GM10248 (cell line): ENCODE measurements at places on chromosomes 3 and 15.
A peak's percentile ranks its signal among the peaks of the same experiment; 100 is the strongest.

GRCh38 chr3:115095236-115095635 lies 51.9 kb downstream of the ZBTB20 start:
- DNase-seq, result no peak

GRCh38 chr3:37052860-37053259 lies 59.5 kb downstream of the MLH1 start:
- DNase-seq, result no peak

GRCh38 chr3:177491296-177492032 lies 294.2 kb upstream of the TBL1XR1 start:
- DNase-seq, result no peak

DNA sequence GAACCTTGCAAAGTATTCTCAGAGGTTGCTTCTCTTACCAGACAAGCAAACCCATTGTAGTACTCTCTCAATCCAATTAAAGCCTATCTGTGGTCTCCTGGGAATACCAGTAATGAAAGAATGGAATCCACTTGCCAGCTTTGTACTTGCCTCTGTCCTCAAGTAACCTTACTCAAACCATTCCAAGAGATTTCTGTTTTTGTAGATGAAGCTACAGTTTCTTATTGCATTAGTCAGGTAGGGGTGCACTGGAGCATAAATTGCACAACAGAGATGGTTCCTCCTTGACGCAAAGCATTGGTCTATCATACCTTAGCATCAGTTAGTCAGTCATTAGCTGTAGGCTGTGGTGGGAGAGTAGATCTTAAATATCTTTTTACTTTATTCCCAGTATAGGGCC lies 52.9 kb downstream of the BTLA start:
- no peak for DNase-seq

GRCh38 chr15:100958326-100959065 lies 39.3 kb downstream of the LRRK1 start:
- DNase-seq, result no peak

GRCh38 chr15:77964193-77964592 lies 113.3 kb downstream of the TBC1D2B start:
- DNase-seq, result no peak

DNA sequence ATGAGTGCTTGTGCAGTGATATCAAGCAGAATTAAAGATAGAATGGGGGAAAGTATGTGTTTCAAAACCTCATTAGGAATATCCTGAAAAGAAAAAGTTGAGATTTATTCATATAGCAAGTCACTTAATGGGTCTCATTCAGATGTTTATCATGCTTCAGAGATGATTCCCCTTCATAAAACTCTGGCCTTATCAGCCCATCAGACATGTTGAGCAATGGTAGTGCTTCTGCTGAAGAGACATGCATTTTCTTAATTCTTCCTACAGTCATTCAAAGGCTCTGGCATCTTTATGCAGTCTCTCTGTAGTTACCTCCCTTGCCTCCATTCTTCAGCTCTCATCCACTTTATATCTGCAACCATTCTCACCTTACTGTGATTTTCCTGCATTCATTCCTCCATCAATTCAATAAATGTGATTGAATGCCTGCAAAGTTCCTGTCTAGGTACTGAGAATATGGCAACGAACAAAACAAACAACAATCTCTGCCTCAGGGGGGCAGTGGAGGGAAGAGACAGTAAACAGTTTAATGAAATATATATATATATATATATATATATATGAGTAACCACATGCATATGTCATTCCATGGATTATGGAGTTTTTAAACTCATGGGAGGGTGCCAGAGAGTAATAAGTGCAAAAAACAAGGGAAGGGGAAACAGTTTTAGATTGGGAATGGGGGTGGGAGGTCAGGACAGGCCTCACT lies 138.5 kb downstream of the NECTIN3 start:
- no peak for DNase-seq

DNA sequence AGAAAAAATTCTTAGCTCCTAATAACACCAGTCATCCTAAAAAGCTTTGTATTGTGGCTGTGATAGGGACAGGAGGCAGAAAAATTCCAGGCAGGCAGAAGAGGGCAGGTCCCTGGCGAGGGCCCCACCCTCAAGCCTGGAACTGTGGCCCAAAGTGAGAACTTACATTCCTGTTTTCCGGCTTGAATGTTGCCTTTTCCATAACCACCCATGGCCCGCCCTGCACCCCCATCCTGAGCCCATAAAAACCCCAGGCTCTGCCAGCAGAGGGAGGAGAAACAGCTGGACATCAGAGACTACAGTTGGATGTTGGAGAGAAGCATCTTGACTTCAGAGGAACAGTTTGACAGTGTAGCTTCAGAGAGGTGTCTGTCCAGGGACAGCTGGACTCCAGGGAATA lies 37.3 kb downstream of the SLCO2A1 start:
- DNase-seq, result no peak

DNA sequence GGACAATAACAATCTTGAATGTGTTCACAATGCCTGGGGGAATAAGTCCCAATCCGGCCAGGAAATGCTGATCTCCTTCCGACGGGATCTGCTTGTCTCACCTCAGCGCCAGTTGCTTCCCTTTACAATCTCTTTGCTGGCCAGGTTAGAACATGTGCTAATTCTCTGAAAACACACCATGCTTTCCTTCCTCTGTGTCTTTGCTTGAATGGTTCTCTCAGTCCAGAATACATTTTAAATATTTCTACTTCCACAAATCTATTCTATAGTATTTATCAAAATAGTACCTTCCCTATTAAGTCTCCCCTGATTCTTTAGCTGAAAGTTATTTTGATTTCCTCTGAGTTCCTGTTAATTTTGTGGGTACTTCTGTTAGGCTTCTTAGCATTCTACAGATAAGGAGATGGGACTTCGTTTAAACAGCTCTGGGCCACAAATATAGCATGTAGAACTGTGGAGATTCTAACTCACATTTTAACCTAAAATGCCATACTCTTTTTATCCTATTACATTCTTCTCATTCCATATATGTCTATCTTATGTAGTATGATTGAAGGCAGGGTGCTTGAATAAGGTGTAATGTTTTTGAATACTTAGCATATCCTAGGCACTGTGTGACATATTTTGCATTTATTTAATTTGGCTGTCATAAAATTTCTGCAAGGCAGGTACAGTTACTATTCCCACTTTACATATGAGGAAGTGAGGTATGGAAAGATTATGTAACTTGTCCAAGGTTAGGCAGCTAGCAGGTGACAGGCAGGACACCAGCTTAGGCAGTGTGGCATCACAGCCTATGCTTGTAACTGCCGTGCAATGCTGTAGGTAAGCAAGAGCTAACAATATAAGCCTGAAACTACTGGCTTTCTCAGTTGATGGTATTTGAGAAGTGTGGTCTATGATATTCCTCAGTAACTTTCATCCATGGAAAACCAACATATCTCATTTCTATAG lies 299.8 kb downstream of the LPP start:
- DNase-seq, result no peak

- DNase-seq, result no peak
These were observed 50.4 kb downstream of the TCF12 start for GRCh38 chr15:56968821-56969220.

DNA sequence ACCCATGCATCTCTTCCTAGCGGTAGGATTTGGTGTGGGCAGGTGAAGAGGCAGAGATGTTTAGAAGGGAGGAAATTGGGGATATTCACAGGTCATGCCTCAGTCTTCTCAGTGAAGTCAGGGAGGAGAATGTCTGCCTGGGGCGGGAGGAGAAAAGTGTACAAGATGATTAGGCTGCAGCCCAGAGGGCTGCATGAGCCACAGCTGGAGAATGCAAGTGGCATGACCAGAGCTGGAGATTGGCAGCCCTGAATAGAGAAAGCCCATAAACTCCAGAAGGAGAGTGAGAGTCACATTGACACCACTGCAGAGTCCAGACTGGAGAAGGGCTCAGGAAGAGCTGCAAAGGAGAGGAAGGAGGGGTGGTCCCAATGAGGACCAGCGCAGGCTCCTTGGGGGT lies 22.6 kb downstream of the PDHB start:
- DNase-seq, result no peak

DNA sequence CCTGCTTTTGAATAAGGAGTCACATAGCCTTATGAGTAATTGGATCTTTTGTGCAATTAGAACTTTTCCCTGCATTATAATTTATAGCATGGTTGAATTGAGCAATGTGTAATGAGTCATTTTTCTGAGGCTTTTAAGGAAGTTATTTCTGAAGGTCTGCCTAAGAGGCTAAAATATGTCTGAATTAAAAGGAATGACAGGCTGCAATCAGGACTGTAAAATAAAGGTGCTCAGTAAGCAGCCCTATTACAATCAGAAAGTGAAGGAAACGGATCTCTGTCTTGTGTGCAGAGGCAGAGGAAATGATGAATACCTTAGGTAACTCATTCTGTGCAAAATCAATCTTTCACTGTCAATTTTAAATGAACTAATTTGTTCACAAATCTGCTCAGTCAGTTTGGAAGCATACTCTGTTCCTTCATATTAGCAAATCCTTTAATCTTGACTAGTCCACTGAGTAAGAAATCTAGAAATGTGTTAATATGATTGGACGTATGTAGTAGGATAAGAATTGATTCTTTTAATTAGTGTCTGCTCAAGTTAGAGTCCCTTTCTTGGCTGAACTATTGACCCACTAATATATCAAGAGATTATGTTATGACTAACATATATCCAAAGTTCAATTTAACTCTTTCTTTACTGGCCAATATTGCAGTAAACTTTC lies 290.1 kb downstream of the ZIC1 start:
- no peak for DNase-seq

DNA sequence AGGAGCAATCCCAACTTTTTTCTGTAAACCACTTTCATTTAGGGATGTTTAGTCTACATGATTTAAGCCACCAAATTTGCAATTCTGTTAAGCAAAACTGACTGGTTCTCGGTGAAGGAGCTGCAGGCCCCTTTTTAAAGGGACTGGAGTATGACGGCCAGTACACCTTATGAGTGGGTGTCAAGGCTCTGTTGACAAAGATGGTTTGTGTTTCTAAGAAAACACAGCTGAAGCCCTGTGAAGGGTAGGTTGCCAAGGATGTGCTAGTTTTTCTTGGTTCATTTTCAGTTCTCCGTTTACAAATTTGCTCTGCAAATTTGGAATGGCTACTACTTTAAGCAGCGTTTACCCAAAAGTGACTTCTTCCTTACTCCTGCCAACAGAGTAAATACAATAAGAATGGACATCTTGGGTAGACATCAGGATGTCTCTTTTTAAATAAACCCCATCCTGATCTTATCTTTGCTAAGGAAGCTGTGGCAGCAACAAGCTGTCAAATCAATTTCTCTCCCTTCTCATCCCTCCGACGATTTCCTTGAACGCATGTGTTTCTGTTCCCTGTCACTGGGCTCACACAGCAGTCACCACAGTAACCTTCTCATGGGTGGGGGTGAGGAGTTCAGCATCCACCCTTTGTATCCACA lies 58.2 kb upstream of the CMTM8 start:
- no peak for DNase-seq

GRCh38 chr3:27696906-27697305 lies 25.2 kb downstream of the EOMES start:
- DNase-seq, result no peak

DNA sequence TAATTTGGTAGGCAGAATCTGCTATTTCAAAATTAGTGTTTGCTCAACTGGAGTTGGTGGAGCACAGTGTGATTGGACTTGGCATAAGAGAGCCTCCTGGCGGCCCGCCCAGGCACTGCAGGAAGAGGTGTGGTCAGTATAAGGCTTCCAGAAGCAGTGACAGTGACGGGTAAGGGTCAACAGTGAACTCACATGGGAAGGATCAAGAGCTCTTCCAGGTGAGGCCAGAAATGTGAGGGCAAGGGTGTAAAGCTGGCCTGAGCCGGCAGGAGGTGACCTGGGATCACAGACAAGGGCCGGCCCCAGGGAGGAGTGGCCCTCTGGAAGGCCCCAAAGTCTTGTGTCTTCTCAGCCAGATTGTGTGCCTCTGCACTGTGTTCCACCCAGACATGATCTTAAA lies 93.2 kb upstream of the RNF7 start:
- DNase-seq, result peak; percentile 79

DNA sequence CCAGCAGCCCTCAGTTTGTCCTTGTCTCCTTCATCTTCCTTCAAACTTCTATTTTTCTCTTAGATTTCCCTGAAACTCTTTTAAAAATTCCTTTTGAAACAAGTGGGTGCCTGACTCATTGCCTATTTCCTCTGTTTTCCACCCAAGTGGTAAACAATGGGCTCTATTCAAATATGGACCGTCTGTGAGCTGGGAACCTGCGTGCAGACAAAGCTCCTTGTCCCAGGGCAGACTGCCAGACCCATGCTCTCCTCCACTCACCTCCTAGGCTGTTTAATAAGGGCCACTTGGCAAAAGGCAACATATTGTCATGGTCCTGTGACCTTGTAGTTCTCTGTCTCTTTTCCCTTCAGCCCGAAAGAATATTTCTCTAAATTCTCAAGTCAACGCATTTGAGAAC lies 332.7 kb upstream of the THBS1 start:
- no peak for DNase-seq

GRCh38 chr3:37863949-37864822 lies 2.5 kb downstream of the CTDSPL start:
- no peak for DNase-seq

DNA sequence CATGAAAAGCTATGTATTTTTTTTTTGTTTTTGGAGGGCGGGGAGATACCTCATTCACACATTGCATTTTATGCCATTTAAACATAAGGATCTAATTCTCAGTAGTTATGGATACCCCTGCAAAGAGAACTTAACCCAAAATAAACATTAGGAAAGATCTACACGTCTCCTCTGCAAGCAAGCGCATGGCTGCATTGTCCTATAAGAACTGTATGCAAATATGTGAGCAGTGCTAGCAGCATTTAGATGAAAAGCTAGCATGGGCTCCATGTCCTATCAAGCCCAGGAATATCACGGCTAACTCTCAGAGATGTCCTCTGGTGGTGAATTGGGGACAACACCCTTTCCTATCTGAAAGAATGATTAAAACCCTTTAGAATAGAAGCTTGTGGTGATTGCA lies 292.8 kb downstream of the MEX3B start:
- no peak for DNase-seq

GRCh38 chr3:171753665-171754408 lies 56.4 kb downstream of the PLD1 start:
- no peak for DNase-seq

DNA sequence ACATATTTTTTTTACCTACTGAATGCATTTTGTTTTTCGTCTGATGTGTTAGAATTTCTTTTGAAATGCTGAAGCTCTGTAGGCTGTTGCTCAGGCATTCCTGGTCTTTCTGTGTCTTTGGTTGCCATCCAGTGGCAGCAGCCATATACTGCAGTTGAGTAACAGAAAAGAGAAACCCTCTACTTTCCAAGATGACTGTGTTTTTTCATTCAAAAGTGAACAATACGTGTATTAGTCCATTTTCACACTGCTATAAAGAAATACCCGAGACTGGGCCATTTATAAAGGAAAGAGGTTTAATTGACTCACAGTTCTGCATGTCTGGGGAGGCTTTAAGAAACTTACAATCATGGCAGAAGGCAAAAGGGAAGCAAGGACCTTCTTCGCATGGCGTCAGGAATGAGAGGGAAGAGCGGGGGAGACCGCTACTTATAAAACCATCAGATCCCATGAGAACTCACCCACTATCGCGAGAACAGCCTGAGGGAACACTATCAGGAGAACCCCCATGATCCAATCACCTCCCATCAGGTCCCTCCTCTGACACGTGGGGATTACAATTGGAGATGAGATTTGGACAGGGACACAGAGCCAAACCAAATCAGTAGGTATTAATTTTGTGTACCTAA lies 4.7 kb upstream of the GOLGA8B start:
- DNase-seq, result peak; percentile 60

- no peak for DNase-seq
These were observed 210.4 kb downstream of the TP63 start for GRCh38 chr3:189841473-189842205.

- DNase-seq, result no peak
These were observed 2.5 kb upstream of the NLGN1 start for GRCh38 chr3:173395073-173395411.
